G401 (cell line): ENCODE measurements at places on chromosomes 4 and X. TPM values are rescaled to one million over a fixed set of nuclear protein-coding genes. Genes with fewer than 3 reads are reported as not detected.

DNA sequence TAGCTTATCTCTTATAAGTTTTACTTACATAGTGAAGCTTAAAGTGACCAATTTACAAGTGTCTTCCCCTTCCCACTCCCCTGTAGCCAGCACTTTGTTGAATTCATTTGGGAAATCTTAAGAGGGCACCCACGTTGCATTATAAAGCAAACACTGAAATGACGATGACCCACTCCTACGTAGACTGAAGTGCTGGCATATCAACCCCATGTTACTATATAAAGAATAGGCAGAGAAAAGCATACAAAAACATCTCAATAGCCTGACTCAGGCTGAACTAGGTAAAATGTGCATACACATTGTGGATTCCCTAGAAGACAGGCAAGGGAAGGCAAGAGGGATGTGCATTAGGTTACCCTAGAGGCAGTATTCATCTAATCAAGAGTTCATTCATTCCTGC is 313.4 kb downstream of the TENM3 start:
- no peak for DNase-seq

DNA sequence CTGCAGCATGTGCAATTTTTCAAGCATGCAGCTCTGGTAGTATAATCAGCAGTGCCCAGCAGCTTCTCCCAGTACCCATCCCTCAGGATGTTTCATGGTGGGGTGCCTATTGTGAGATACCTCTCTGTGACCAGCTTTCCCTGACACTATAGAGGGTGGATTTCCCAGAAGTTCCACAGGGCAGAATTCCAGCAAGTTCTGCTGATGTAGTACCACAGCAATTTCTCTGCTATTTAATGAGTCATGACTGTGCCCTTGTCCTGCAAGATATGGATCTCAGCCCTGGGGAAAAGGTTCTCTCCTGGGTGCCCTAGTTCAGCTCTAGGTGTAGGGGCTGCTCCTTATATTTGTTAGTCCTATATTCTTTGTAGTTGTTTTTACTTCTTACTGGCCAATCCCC is 174.8 kb downstream of the ENOX2 start:
- DNase-seq = no peak

DNA sequence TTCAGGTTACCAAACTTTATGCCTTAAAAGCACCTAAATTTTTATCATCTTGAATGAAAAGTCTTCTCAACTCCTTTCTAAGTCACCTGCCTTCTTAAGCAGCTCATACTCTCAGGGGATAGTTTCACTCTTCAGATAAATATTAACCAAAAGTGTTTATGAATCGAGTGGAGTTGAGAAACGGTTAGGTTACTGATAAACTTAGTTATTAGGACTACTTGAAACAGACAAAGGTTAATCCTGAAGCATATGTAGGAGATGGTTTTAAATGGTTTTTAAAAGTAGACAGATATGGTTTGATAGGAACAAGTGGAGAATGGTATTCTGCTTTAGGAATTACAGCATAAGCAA is 32.8 kb downstream of the CLDN22 start:
- no peak for DNase-seq

GRCh38 chr4:159250751-159251325 is 148.0 kb downstream of the RAPGEF2 start:
- no peak for DNase-seq

- peak; percentile 20 for DNase-seq
Measured at GRCh38 chr4:48315728-48316630, 25.4 kb upstream of the SLAIN2 start.

DNA sequence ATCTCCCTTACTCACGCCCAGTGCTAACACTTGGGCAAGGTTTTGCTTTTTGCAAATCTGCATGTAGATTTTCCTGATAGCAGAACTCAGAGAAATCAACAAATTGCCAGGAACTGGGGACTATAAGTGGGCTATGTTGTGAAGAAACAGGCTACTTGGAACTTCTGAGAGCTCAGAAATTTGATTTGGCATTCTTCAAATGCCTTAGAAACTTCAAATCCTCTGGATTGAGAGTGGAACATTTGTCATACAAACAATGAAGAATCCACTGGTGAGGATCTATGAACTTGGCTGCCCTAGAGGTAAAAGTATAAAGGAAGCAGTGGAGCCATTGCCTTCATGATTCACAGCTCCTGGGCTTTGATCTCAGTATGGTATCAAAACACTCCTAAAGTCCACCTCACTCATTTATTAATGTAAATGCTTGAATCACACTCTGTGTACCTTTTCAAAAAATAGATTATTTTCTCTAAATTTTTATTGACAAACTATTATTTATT is 126.0 kb downstream of the GLRA3 start:
- DNase-seq = no peak

- DNase-seq = no peak
Measured at GRCh38 chr4:167248271-167248670, 14.0 kb upstream of the SPOCK3 start.

The PCDH11X gene
- 0.06 TPM in 1 of 2 replicates, not detected in the other for total RNA-seq

The GABRG1 gene
- total RNA-seq = not detected in 2 replicates

The RNF150 gene
- total RNA-seq = 0.18 and 0.85 TPM in 2 replicates
